ENCODE measurements at places on chromosomes 1 and 21. TPM values are rescaled to one million over a fixed set of nuclear protein-coding genes. Genes with fewer than 3 reads are reported as not detected.
A peak's percentile ranks its signal among the peaks of the same experiment; 100 is the strongest.

- DNase-seq, result no peak
- H3K27me3 ChIP-seq, result no peaks in the 10 kb centered on the region
- no peak overlapping the region for H3K4me3 ChIP-seq
- H3K4me1 ChIP-seq, result no peaks in the 10 kb centered on the region
Observed at GRCh38 chr1:6507037-6507428, 15.6 kb upstream of the PLEKHG5 start.

OR2W3 gene
- total RNA-seq, result not detected

TPTE gene
- not detected for total RNA-seq

ELAPOR1 gene
- 1.1 TPM for total RNA-seq

DNA sequence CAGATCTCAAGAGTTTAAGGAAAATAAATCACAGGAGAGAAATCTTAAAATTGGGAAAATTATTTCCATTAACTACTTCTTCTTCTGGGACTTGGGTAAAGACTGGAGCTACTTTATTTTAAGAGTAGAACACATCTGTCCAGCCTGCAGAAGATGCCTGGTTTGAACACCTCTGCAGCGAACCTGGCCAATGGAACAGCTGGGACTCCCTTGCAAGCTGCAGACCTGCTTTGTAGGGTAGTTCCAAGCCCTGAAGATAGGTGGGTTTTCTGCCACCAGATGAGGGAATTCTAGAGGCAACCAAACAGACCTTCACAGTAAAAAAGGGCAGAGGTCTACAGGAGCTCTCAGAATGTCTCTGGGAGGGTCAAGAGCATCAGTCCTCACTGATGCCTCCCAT, 86.5 kb upstream of the CACNA1E start:
- H3K4me3 ChIP-seq, result no peak overlapping the region
- no peaks in the 10 kb centered on the region for H3K27me3 ChIP-seq
- H3K4me1 ChIP-seq, result no peaks in the 10 kb centered on the region
- no peak for DNase-seq
- H3K27ac ChIP-seq, result no peak overlapping the region
- no peaks in the 10 kb centered on the region for H3K36me3 ChIP-seq

OR2T33 gene
- not detected for total RNA-seq

HENMT1 gene
- total RNA-seq, result 6.6 TPM

GRCh38 chr21:33998402-33998801, 75.0 kb upstream of the MRPS6 start:
- no peak overlapping the region for H3K4me3 ChIP-seq
- no peak overlapping the region for H3K27ac ChIP-seq
- H3K36me3 ChIP-seq, result peaks cover 5% of the 10 kb centered on the region
- no peaks in the 10 kb centered on the region for H3K27me3 ChIP-seq
- DNase-seq, result no peak
- no peaks in the 10 kb centered on the region for H3K4me1 ChIP-seq

PTBP2 gene
- 67.4 TPM for total RNA-seq

PADI1 gene
- total RNA-seq, result 0.20 TPM

DNA sequence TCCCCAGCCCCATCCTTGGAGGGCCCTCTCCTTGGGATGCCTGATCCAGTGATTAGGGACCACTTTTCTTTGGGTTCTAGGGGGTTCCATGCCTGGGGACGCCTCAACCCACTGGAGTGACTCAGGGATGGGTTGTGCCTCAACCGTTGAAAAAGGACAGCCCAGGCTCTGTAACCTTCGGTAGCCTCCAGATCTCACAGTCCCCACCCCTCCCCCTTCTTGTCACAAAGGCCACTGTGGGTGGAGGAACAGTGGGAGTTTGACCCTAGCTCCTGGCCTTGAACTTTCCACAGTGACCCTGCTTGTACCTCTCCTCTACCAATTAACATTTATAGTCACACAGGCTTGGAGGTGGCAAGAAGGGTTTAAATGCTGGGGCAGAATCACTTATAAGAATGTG, 2.6 kb upstream of the RORC start:
- no peak for DNase-seq
- H3K4me1 ChIP-seq, result peaks cover 8% of the 10 kb centered on the region
- no peak overlapping the region for H3K4me3 ChIP-seq
- H3K36me3 ChIP-seq, result no peaks in the 10 kb centered on the region

DNA sequence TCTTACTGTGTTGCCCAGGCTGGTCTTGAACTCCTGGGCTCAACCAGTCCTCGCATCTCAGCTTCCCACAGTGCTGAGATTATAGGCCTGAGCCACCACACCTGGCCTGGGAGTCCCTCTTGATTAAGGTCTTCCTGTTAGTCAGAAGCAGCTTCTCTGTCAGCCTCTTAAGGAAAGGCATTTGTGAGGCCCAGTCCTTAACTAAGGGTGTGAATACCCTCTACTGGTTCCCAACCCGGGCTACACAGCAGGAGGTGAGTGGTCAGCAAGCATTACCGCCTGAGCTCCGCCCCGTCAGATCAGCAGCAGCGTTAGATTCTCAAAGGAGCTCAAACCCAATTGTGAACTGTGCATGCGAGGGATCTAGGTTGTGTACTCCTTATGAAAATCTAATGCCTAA, 117.2 kb downstream of the DYRK1A start:
- peaks cover 3% of the 10 kb centered on the region for H3K4me1 ChIP-seq
- H3K4me3 ChIP-seq, result no peak overlapping the region
- no peaks in the 10 kb centered on the region for H3K27me3 ChIP-seq
- DNase-seq, result peak; percentile 59
- H3K36me3 ChIP-seq, result peaks cover 39% of the 10 kb centered on the region

DNA sequence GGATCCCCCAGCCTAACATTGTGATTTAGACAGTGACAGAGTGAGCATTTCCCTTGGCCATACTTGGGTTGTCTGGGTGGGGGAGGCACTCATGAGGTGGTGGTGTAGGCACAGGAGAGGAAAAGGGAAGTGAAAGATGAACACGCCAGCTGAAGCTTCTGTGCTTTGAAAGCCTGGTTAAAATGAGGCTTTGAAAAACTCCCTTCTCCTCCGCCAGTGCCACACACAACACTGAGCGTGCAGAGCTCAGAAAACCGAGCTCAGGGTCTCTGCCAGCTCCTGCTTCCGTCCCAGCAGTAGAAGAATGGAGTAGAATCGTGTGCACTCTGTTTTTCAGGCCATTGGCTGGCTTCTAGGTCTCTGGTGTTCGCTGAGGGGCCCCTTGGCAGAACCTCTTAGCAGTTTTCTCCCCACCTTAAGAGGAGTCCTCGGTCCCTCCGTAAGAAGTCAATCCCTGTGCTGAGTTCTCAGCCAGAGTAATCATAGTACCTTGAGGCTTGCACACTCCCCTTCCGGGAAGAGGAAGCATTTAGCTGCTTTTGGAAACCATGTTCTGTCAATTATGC, 12.9 kb downstream of the PLEKHM2 start:
- no peaks in the 10 kb centered on the region for H3K4me1 ChIP-seq
- peaks cover 12% of the 10 kb centered on the region for H3K36me3 ChIP-seq
- no peak overlapping the region for H3K4me3 ChIP-seq

DNA sequence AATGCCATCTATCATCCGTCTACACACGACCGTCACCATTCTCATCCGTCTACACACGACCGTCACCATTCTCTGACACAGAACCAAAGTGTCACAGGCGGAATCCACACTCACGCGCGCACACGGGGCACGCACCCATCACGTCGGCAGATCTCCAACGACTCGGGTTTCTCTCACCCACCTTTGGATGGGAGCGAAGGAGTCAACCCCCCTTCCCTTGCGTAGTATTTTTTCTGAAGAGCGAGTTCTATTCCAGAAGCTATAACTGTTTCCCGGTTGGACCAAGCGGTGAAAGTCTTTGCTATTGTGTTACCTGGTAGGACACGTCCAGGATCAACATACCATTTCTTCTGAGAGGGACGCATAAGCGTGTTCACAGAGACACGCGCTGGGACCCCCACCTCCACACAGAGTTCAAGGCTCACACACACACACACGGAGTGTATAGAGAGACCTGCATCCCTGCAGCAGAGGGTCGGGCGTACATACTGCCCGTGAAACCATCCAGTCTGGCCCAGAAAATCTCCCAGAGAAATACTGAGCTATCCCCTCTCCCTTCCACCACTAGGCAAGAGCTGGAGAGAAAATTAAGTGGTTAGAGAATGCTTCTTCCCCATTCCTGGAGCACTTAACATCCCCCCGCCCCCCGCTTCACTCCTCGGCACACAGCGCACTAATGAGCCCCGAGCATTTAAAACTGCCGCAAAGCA, 741 bp downstream of the DUSP10 start:
- no peak overlapping the region for H3K4me3 ChIP-seq
- peaks cover 4% of the 10 kb centered on the region for H3K4me1 ChIP-seq
- no peak overlapping the region for H3K27ac ChIP-seq

DNA sequence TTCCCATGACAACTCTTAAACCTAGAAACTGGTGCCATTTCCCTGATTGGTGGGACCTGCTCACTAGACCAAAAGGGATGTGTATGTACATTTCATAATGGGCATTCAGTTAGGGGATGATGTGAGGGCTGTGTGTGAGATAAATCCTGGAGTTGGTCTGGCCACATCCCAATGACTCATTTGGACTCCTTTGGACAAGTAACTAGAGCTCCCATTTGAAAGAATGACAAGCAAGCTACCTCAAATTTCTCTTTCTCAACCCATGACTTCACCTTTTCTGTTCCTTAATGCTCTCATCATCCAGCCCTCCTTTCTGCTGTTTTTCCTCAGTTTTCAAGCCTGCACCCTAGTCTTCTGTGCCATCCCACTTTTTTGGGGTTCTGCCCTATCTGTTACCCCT, 27.9 kb downstream of the EBNA1BP2 start:
- H3K27me3 ChIP-seq, result no peaks in the 10 kb centered on the region
- no peak overlapping the region for H3K27ac ChIP-seq
- no peak for DNase-seq
- peaks cover 10% of the 10 kb centered on the region for H3K36me3 ChIP-seq

PROX1 gene
- 0.83 TPM for total RNA-seq

DNA sequence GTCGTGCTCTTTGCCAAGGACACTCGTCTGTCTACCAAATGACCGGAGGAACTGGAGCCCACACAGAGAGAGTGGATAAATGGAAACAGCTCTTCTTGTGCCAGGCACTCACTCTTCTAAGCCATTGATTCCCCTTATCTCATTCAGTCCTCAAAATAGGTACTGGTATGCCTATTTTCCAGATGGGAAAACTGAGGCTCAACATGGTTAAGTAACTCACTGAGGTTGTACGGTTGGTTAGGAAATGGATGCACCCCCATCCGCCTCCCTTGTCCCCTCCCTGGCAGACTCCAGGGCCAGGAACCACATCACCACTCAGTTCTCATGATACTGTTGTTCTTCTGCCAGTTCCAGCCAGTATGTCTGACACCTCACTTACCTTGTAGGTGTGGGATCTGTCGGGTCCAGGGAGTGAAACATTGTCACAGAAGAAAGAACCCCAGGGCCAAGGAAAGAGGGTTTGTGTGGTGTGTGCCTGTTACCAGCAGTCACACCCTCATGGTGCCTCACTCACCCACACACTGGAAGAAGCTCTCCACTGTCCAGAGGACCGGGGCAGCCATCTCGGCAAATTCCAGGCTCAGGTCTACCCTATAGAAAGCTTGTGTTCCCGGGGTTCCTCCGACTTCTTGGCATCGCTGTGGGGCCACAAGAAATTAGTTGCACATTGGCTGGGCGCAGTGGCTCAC, 58.8 kb upstream of the TARDBP start:
- H3K4me1 ChIP-seq, result no peaks in the 10 kb centered on the region
- H3K27me3 ChIP-seq, result no peaks in the 10 kb centered on the region
- no peak overlapping the region for H3K4me3 ChIP-seq
- H3K27ac ChIP-seq, result no peak overlapping the region
- no peak for DNase-seq

FAM3B gene
- 4.0 TPM for total RNA-seq

DNA sequence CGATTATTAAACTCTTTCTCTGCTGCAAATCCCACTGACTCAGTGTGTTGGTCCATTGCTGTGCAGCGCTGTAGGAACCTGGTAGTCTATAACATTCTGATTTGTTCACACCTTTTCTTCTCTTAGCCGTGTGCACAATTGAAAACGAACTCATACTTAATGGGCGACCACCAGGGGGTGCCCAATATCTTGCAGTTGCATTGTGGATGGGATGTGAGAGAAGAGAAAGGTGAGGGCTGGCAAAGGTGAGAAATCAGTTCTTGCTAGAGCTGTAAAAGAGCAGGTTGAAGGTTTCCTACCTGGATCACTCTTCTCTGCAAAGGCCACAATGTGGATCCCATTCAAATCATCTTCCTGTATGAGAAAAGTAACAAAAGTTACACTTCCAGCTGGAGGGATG, 51.0 kb downstream of the CASQ2 start:
- H3K27me3 ChIP-seq, result no peaks in the 10 kb centered on the region
- H3K4me1 ChIP-seq, result no peaks in the 10 kb centered on the region
- H3K36me3 ChIP-seq, result no peaks in the 10 kb centered on the region
- peak; percentile 69 for DNase-seq
- no peak overlapping the region for H3K4me3 ChIP-seq

GRCh38 chr21:38678827-38679226, 126.9 kb upstream of the ETS2 start:
- H3K27me3 ChIP-seq, result no peaks in the 10 kb centered on the region
- H3K4me3 ChIP-seq, result no peak overlapping the region
- no peak for DNase-seq

DNA sequence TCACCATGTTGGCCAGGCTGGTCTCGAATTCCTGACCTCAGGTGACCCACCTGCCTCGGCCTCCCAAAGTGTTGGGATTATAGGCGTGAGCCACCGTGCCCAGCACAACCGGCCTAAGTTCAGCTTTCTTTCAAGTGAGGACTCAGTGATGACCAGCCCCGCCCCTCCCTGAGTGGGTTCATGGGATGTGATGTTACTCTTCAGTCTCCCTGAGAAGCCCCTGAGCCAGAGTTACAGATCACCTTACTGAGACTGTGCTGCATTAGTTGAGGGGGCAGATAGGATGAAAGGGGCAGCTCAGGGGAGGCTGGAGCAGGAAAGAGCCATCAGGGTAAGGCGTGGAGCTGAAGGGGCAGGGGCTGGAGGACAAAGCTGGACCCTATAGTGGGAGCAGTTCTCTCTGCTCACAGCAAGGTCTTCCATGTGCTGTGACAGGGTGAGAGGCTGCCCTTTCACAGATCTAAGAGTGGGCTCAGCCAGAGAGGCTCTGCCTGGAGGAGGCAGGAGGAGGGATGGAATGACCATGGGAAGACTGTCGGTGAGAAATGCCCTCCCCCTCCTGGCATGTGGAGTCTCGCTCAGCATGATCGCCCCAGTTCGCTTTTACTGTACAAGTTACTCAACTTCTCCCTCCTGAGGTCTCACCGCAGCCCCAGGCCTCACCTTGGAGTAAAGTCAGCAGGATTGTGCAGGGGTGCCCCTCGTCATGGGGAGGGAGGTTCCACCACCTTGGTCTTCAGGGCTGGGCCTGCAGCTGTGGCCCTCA, 13.4 kb downstream of the SH2D2A start:
- DNase-seq, result no peak
- no peaks in the 10 kb centered on the region for H3K27me3 ChIP-seq
- H3K4me1 ChIP-seq, result no peaks in the 10 kb centered on the region
- H3K27ac ChIP-seq, result no peak overlapping the region

GRCh38 chr1:243264717-243265116, 8.9 kb downstream of the SDCCAG8 start:
- DNase-seq, result no peak
- H3K27me3 ChIP-seq, result no peaks in the 10 kb centered on the region
- H3K4me3 ChIP-seq, result no peak overlapping the region
- peaks cover 2% of the 10 kb centered on the region for H3K4me1 ChIP-seq
- H3K27ac ChIP-seq, result no peak overlapping the region
- no peaks in the 10 kb centered on the region for H3K36me3 ChIP-seq
